ENCODE measurements at places on chromosomes 4 and X.
A peak's percentile ranks its signal among the peaks of the same experiment; 100 is the strongest.

DNA sequence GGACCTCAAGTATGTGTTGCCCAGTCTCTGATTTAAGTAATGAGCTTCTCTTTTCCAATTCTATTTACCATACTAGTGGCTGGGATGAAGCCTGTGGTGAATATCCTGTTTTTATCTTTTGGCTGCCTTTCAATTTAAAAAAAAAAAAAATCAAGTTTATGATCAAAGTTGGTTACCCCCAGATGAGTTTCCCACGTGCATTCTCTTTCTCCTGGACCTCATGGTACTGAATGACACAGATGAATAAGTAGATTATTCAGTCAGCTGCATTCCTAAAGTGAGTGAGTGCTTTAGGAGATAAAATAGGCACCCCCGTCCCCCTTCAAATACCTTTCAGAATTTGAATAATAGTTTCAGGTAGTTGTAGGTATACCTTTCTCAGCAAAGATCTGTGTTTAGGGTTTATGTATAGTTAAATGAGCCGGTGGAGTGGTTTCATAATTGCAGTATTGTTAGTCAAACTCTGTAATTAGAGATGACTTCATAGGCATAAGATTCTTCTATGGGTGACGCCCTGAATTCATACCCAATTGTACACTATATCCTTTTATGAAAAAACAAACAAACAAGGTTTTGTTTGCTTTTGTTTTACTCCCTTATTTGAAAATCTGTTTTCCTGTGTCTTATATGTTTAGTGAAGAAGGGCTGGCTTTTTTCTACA, 41.9 kb downstream of the PLS3 start:
- no peak for DNase-seq

- DNase-seq = no peak
These were observed 211.9 kb upstream of the NRK start for GRCh38 chrX:105610411-105610810.

GRCh38 chr4:109998867-109999584, 86.3 kb downstream of the EGF start:
- DNase-seq = peak; percentile 30

DNA sequence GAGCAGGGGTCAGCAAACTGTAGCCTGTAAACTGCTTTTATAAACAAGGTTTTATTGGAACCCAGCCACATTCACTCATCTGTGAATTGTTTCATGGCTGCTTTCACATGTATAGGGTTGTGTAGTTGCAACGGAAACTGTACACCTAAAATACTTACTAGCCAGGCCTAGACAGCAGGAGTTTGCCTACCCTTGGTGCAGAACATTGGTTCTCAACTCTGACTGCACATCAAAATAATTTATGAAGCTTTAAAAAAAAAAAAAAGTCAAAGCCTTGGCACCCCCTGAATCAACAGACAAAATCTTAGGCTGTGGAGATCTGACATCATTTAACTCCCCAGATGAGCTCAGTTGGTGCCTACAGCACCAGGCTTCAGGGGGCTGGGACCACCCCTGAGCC, 27.8 kb downstream of the ADGRA3 start:
- no peak for DNase-seq

DNA sequence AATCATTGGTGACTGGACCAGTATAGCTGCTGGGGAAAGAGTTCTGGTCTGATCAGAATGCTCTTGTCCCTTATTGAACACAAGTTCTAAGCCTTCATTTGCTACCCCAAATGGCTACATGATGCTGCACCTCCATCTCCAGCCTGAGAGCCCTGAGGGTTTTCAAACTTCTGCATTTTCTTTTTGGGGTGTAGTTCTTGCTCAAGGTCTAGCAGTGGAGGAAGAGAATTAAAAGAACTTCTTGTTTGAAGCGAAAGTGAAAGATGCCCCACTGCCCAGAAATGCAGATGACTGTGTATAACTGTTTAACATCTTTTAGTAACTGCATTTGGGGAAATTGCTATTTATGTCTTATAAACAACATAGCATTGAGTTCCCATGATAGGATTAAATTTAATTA, 38.5 kb downstream of the LAMTOR3 start:
- DNase-seq = no peak

GRCh38 chrX:44961817-44962607, 89.0 kb downstream of the KDM6A start:
- no peak for DNase-seq

DNA sequence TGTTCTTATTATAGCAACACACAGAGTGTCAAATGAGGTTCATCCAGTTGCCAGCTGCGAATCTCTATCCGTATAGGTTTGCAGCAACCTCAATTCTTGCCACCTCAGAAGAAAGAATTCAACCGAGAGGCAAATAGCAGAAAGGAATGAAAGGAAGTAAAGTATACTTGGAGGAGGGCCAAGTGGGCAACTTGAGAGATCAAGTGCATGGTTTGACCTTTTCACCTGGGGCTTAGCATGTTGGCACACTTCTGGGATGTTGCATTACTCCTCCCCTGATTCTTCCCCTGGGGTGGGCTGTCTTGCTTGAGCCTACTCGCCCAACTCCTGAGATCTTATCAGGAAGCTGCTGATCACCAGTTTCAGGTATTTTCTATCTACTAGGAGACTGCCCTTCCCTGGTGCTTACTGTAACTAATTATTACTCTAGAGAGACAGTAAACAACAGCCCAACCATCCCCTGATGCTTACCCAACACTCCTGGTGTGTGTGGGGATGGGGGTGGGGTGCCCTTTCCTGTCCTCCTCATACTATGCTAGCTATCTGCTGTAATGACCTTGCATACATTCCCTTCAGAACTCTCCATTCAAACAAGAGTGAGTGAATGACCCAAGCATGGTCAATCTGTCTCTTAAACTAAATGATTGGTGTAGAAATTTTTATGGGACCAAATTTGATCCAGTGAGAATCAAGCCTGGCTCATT, 7.3 kb upstream of the TMEM33 start:
- DNase-seq = no peak

GRCh38 chr4:183940864-183941263, 35.8 kb downstream of the STOX2 start:
- DNase-seq = no peak

DNA sequence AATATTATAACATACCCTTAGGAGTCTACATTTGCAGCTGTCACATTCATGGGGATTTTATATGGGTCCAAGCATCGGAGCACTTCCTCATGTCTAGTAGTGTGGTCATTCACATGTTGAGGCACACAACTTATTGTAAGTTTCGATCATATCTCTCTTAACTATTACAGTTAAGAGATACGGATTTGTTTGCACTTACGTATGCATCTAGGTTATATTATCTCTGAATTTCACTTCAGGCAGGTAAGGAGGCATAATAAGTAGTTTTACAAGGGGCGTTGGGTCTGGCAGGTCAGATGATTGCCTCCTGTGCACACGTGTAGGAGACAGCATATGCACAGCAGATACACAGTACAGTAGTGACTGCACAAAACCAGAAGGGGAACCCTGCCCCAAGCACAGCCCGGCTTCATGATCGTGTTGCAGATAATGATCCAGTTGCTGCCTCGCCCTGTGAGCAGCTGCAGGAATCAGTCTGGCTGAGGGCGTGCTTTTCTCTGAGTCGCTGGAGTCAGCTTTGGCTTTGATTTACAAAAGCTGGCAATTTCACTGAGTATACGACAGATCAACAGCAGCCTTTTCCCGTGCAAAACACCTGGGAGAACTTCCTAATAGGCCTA, 302.9 kb upstream of the GATB start:
- DNase-seq = no peak

DNA sequence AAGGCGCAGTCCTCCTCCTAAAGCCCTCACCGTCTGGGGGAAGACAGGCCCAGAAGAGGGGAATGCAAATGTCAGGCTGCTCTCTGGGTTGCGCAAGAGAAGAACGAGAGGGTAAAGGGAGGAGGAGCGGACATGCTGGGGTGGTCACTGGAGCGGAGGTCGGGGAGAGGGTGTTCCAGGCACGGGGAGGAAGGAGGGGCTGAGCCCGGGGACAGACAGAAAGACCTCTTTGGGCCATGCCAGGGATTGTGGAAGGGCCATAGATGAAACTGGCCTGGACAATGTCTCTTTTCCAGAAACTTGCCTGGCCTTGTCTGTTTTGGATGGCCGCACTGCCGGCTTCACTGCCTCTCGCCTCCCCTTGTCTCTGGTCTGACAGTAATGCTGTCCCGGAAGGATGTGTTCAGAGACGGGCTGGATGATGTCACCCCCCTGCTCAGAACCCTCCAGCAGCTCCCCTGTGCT, 121.0 kb downstream of the SORCS2 start:
- no peak for DNase-seq

DNA sequence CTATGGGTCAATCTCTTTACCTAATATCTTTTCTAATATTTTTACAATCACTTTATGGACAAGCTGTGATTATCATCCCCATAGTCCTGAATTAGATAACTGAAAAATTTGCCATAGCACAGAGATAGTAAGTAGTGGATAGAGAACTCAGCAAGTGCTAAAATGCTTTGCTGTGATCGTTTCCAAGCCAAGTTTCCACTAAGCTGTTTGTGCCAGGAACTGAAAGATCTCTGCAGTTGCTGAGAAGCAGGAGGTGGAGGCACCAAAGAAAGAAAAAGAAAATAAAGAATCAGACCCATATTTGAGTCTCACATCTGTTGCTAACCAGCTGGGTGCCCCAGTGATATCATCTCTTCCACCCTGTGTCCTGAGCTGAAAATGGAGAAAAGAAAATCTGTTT, 605.6 kb upstream of the BOD1L1 start:
- DNase-seq = no peak

GRCh38 chrX:120797188-120797851, 78.3 kb downstream of the CT47B1 start:
- no peak for DNase-seq

DNA sequence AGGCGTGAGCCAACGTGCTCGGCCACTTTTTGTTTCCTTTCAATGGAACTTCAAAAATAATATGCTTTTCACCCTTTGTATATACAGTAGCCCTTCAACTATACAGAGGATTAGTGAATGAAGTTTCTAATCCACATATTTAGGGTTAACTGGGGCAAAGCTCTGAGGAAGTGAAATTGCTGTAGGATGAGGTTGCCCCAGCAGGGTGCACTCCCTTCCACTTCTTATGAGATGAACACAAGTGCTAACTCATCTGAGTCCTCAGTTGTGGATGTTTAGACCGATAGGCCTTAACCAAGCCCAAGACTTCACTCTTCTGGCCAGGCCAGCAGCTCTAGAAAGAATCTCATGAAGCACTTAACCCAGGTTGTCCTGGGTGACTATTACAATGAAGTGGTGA, 29.1 kb upstream of the CT55 start:
- no peak for DNase-seq

GRCh38 chrX:37684973-37685372, 618 bp upstream of the XK start:
- no peak for DNase-seq

DNA sequence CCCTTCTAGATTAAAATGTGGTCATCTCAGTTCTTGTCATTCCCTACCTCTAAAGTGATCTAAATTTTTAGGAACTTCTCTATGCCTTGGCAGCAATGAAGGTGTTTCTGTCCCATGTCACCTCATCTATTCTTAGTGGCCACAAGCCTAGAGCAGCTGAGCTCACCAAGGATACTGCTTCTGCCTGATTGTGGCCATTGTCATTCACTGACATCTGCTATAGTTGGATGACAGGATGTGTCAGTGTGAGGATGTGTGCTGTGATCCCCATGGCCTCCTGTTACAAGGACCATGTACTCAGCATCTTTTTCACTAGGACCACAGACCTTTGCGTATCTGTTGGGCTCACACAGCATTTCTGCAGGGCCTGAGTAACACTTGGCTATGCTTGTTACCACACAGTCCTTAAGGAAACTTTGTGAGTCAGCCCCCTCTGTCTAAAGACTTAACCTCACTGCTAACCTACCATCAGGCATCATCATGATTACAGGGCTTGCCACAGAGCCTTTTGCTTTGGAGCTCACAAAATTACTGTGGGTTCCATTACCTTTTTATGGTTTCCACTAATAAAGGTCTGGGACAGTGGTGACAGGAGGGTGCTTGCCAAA, 421.0 kb downstream of the ADAM29 start:
- no peak for DNase-seq

- no peak for DNase-seq
These were observed 19.7 kb upstream of the NWD2 start for GRCh38 chr4:37224854-37225253.

DNA sequence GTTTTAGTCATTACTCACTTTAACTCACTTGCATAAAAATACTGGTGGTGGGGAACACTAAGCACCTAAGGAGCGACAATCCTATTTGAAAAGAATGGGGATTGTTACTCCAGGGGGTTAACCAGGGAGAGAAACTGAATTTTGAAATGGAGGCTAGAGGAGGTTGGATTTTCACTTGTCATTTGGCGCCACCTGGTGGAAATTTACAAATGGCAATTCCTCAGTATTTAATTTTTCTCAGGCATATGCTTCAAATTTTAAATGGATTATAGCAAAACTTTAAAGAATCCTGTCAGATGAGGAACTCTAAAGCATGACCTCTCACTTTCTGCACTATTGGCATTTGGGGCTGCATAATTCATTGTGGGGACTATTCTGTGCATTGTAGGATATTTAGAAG, 2.7 kb upstream of the GEMIN8 start:
- DNase-seq = peak; percentile 55

- DNase-seq = no peak
These were observed 146.8 kb upstream of the USP9X start for GRCh38 chrX:40938423-40938822.

GRCh38 chr4:126752702-126753101, 880.1 kb upstream of the INTU start:
- DNase-seq = no peak

DNA sequence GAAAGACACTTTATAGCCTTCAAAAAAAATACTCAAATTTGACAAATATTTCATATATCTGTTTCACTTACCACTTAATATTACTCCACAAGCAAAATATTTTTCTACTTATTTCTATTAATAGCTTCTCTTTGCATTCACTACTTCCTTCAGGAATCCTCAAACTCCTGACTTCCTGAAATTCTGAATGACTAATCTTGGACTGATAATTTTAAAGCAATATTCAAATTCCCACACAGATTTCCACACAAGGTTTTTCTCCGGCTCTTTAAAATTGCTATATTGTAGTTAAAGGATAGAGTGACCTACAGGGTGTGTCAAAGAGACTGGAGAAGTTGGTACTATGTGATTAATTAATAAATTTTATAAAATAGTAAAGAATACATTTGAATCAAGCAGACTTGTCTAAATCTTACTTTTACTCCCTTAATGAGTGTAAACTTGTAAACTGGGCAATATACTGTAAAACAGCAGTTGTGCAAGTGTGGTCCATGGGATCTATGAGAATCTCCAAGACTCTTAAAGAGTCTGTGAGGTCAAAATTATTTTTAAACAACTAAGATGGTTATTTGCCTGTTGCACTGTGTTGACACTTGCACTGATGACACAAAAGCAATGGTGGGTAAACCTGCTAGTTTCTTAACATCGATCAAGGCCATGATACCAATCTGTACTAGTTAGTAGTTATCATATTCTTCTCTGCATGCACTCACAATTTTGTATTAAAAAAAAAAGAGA, 44.5 kb downstream of the ANKRD17 start:
- DNase-seq = no peak

DNA sequence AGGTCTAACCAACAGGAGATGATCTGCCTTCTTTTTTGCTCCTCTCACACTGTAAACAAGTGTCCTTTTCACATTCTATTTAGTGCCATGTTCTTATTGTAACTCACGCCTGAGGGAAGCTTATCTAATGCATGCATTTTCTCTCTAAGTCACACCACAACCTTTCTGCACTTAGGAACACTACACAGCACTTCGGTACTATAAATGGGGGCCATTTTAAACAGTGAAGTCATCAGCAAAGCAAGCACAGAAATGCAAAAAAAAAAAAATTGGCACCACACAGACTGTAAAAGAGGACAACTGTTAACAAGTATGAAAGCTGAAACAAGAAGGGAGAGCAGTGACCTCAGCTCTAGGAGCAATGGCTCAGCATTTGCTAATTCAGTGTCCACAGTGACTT, 45.2 kb downstream of the PRSS12 start:
- no peak for DNase-seq

- no peak for DNase-seq
These were observed 136.0 kb downstream of the FAM53A start for GRCh38 chr4:1547856-1548826.
